ENCODE measurements at places on chromosomes 13 and 19.

GRCh38 chr19:51018745-51019543 is 565 bp downstream of the KLK10 start:
- no peak for DNase-seq

DNA sequence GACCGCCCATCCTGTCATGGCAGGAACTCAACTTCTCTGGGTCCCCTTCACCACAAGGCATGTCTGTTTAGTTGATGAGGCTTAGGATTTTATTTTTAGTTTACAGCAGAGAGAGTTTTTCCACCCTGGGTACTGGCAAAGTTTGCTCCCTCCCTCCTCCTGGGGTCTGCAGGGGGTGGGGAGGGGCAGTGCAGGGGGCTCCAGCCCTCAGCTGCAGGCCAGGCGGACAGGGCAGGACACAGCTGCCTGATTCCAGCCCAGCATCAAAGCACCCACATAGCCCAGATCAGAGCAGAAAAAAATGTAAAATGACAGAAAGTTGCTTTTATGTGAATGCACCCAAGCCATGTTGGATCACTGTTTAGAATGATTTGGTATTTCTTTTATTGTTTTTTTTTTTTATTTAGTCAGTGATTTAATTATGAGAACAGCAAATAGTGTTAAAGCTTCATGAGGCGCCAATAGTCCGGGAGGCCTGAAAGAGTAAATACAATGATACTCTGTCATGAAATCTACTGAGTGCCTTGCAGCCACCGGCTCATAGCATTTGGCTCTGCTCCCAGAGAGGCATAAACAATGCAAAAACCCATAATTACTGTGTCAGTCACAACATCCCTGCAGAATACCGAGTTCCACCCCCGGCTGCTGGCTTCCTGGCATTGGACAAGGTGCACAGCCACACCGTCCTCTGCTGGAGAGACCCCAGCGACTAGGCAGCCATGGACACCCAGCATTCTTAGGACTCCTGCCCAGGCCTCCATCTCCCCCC is 923.5 kb downstream of the UQCRFS1 start:
- DNase-seq = peak; percentile 90

DNA sequence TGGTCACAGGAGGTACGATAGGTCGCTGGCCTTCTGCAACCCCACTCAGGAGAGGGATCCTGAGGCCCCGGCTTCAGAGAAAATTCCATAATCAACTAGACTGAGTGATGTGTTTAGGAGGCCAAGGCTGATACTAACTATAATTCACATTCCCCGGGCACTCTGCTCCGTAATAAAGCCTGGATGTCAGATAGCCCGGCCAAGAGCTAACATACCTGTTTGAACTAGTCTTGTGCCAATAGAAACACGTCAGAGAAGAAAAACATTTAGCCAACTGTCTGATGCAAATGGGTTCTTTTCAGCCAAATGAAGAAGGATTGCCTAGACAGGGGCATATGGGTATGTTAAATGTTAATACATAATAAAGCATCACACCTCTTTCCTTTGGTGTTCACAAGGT is 204.2 kb downstream of the TSHZ3 start:
- DNase-seq = no peak

DNA sequence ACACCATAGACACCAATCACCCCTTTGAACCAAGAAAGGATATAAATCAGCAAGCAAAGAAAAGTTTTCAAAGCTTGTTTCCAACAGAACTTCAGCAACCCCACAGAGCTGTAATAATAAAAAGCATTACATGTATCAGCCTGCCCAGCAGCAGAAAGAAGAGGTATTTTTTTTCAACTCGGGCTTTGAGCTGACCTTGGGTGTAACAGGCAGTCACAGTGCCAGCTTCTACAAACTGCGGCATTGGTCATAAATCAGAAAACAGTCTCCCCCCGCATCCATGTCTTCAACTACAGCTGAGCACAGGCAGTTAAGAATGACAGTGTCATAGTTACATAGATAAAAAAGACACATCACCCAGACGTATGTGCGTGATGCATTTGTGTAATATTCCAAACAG is 671.0 kb upstream of the SLITRK1 start:
- no peak for DNase-seq

- DNase-seq = no peak
Measured at GRCh38 chr19:1794424-1795172, 17.5 kb downstream of the ATP8B3 start.

- DNase-seq = no peak
Measured at GRCh38 chr13:101123028-101123427, 293.3 kb downstream of the NALCN start.

DNA sequence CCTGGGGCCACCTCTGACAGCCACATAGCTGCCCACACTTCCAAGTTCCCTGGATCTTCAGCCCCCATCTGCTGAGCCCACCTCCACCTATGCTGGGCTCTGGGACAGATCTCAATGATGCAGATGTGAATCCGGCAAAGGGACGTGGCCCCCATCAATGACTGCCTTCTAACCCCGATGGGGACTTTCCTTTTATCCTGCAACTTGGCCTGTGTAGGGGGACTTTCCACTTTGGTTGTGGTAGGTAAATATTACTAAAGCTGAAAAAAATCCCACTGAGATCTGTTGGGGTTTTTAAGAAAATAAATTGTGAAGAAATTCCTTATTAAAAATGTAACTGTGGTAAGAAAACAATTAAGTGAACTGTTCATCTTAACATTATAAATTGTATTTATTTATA is 20.8 kb upstream of the ASPDH start:
- no peak for DNase-seq
